Progenitor cell of endocrine pancreas (in vitro differentiated cells): ENCODE measurements at places on chromosomes 11 and 22. TPM values are rescaled to one million over a fixed set of nuclear protein-coding genes. Genes with fewer than 3 reads are reported as not detected.

The CCDC89 gene
- not detected in 2 replicates for total RNA-seq

DNA sequence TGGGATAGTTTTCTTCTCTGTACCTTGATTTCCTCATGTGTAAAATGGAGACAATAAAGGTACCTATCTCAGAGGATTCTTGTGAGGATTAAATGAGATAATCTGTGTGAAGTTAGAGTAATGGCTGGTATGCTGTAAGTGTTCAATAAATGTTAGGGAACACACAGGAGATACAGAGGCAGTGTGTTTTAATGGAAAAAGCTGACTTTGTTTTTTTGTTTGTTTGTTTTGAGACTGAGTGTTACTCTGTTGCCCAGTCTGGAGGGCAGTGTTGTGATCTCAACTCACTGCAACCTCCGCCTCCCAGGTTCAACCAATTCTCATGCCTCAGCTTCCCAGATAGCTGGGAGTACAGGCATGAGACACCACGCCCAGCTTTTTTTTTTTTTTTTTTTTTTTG lies 2.5 kb upstream of the ARCN1 start:
- no peak for DNase-seq

DNA sequence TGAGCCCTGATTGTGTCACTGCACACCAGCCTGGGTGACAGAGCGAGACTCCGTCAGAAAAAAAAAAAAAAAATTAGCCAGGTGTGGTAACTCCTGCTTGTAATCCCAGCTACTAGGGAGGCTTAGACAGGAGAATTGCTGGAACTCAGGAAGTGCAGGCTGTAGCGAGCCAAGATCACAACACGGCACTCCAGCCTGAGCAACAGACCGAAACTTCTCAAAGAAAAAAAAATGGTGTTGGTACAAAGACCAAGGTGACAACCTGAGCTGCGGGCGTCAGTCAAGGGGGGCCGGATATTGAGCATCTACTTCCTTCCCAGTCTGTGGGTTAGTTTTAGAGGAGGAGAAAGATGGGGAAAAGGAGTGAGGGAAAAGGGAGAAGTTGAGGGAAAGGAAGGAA lies 48.5 kb upstream of the HSPA8 start:
- DNase-seq: no peak

- no peak for DNase-seq
Observed at GRCh38 chr22:22201185-22201929, 43.2 kb upstream of the VPREB1 start.
